ENCODE measurements at places on chromosomes 1 and 21.

DNA sequence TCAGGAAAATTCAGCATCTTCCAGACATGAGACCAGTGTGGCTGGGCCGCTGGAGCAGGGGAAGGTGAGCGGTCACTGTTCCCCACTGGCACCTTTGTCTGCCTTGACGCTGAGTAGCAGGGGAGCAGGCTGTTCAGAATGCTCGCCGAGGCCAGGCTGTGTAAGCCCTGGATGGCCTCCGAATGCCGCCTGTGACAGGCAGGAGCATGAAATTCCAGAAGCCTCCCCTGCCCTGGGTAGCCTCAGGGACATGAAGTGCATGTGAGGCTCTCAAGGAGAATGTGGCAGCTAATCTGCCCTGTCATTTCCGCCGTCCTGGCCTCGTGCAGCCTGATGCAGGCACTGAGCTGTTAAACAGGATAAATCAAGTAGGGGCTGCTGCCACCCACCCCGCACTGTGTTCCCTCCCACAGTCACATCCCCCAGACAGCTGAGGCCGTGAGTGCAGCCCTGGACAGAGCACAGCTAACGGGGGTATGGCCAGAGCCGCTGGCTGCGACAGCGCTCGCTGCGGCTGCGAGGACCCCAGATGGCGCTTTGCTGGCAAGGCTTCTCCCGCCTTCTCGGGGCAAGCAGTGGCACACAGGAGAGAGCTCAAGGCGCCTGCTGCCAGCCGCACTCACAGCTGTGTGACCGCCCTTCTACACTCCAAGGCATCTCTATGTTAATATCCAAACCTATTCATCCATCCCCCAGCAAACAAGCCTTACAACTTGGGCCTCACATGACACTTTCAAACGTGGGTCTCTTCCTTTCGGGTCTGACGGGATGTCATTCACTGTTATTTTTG is 105.0 kb upstream of the COL6A1 start:
- no peak for DNase-seq

- DNase-seq, result no peak
Measured at GRCh38 chr1:111503585-111504060, at the start of the genes ADORA3 and TMIGD3. ADORA3 (minus strand) TSS chr1:111503633; CDS start chr1:111503354, 279 bp downstream. TMIGD3 (minus strand) TSS chr1:111503633; CDS start chr1:111503354, 279 bp downstream.

DNA sequence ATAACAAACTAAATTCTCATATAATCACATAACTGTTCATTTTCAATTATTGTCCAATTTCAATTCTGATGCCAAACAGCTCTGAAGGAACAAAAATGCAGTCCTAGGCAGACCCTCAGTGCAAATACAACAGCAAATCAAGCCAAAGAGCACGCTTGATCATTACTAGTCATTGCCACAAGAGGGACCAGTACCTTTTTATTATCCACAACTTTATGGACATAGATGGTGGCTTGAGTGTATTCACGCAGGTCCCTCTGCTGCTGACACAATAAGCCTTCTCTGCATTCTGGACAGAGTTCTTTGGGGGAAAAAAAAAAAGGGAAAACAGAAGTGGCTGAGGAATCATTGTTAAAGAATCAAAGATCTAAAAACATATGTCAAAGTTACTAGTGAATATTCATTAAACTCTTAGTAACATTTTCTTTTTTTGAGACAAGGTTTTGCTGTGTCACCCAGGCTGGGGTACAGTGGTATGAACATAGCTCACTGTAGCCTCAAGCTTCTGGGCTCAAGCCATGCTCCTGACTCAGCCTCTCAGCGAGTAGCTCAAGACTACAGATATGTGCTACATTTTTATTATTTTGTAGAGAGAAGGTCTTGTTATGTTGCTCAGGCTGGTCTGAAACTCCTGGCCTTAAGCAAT is 34.3 kb upstream of the RAP1GAP start:
- no peak for DNase-seq

DNA sequence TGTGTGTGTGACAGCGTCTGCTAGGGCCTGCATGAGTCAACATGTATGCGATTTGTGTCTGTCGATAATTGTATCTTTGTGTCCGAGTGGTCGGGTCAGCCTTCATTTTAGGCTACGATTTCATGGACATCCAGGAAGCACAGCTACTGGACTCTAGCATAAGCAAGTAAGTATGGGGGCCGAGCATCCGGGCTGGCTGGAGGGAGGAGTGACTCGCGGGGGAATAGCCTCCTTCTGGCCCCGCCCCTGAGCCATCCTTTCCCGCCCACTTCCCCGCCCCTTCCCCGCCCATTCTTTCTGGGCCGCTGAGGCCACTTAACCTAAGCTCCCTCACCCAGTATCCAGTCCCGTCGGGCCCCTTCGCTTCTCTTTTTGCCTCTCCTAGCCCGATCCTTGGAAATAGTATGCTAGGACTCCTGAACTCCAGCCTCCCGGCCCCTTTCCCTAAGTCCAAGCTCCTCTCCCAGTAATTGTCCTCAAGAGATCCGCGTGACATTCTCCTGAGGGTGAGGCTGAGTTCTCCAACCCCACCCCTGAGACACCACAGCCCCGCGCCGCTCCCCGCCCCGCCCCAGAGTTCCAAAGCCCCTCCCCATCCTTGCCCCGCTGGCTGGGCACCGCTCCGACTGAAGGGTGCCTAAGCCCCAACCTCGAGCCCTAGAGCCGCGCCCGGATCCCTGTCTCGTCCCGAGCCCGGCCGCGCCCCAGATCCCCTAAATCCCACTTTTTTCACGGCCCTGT is 1.2 kb downstream of the MAP3K6 start:
- DNase-seq, result peak; percentile 57

DNA sequence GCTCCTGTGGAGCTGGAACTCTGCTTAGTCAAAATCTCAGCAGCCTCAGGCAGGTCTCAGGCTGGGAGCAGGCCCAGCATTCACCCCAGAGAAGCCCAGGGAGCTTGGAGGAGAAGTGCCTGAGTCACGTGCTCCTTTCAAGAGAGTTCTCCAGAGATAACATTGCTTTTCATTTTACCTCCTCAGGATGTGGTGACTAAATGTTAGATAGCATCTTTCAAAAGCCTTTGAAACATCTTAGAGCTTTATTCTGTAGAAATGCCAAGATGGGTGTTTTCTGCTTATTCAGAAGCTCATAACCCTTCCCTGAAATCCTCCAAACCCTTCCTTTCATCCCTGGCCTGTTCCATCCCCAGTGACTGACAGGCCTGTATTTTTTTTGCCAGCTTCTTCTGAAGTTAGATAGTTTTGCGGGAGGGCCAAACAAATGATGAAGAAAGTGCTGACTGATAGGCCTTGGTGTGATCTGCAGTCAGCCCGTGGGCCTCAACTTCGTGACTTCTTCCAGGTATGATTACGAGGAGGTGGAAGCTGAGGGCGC is 58.0 kb downstream of the PGM1 start:
- DNase-seq, result peak; percentile 3

GRCh38 chr1:234760303-234760723 is 150.3 kb upstream of the IRF2BP2 start:
- DNase-seq, result no peak

DNA sequence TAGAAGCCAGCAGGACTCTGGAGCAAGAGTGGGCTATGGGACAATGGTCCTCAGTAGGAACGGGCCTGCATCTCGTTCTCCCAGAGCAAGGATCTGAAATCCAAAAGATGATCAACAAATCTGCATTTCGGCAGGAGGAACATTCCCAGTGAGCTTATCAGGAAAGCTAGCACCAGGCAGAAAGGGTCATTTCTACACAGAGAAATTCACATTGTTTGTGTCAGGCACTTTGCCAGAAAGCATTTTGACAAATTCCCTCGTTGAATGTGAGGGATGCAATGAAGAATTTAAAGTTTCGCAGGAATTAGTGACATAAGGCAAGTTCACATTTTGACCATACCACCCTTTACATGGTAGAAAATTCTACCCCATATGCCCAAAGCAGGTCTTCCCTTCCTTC is 31.6 kb upstream of the ETS2 start:
- no peak for DNase-seq

DNA sequence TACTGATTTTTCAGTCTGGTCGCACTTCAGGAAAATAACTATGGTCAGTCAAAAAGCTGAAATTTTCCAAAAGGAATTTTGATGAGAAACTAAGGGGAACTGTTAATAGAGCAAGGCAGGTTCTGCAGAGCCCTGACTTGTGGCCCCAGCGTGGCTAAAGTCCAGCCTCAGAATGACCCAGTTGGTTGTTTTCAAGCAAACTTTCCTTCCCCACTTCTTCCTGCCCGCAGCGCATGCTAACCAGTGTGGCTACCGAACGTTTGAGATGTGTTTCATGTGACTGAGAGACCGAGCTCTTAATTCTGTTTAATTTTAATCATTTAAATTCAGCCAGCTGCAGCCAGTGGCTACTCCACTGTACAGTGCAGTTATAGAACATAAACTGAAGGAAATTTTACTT is 6.2 kb upstream of the IL10RB start:
- DNase-seq, result no peak

DNA sequence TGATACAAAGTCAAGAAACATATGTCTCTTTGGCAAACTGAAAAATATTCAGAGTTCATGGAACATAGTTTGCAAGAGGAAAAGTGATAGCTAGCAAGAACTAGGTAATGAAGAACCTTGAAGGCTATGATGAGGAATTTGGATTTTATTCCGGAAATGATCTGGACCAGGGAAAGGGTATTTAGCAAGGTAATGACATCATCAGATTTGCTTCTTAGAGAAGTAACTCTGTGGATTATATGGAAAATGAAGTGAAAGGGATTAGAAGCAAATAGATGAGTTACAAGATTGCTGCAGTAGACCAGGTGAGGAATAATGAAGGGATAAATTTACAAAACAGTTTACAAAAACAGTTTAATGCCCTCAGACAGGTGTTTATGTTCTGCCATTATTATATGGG is 197.3 kb downstream of the RASAL2 start:
- no peak for DNase-seq

DNA sequence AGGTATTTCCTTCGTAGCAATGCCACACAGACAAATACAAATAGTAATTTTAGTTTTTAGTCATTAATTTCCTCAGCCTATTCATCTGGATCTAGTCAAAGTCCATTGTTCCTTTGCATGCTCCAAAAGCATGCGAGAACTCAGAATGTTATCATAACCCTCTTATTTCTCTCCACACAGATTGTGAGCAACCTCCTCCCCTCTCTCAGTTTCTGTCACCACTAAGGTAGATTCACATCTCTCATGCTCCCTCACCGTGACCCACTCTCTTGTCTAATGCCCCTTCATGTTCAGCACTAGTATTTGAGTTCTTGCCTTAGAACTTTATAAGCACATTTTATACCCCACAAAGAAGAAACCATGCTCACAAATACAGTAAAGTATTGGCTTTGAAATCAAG is 582.4 kb downstream of the PLA2G4A start:
- DNase-seq, result no peak

DNA sequence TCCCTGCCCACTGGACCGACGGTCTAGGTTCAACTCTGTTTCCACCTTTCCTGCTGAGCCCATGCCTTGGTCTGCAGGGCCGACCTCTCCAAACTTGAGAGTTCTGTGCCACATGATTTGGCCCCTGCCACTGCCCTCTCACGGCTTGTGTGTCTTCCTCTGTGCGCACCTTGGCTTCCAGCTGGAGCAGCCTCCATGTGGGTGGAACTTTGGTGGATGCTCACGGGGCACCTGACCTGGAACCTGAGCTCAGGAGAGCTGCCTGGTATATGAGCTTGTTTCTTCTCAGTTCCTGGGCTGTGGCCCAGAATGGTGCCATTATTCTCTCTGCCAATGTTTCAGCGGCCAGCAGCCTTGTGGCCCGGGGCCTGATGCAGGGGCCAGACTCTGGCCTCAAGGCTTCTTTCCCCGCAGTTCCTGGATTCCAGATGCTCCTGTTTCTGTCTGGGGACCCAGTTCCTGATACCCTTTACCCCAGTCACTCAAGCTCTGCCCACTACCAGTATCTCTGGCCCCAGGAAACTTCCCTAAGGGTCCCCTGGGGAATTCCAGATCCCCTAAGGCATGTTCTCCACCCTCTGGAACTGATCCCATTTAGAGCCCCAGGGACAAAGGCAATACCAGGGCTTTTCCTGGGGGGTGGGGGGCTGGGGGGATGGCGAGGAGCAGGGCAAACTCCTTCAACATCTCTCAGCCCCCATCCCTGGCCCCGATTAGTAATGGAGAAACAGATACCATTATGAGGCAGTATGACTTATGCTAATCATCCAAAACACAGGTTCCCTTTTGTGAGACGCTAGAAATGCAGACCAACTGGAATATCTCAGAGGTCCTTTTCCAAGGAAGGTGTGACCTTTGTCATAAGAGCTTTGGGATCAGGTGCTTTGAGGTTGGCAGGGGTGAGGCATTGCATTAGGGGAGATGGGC is 11.1 kb downstream of the QSOX1 start:
- DNase-seq, result no peak

DNA sequence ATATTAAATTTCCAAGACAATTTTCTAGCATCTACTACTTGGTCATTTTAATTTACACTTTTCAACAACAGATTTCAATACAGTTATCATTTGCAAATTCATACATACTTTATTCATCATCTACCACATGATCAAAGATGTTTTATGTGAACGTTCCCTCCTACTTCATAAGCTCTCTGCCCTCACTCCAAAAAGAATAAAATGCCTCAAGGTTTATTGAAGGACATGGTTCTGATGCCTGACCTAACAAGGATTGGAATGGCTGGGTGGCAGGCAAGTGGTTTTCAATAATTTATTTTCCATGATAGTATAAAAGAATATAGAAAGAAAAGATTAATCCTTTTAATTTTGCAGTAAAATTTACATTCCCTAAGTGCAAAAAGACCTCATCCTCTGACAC is 5.4 kb downstream of the CDKN2C start:
- DNase-seq, result no peak

DNA sequence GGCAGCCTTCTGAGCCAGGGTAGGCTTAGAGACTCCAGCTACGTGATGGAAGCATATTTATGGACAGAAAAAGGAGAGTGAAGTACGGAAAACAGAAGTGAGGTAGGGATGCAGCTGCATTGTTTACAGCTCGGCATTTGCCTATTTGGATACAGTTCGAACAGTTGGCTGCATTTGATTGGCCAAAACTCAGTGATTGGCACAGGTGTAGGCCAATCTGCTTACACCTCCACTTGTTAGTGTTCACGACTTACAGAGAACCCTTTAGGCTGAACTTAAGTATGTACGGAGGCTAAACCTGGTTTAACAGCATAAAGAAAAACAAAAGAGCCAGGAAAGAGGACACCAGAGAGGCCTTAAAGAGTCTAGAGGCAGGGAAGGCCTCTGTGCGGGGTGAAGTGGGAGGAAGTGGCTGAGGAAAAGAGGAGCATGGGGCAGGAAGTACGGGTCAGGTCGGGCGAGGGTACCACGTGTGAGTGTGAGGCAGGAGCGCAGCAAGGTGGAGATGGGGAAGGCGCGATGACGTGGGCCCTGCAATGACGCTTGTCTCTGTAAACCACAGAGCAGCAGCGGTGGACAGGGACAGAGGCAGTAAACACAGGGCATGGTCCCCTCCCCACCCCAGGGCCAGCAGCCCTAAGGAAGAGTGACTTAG is 32.0 kb downstream of the RSPH1 start:
- DNase-seq, result peak; percentile 44

GRCh38 chr1:109790735-109791494 is 27.2 kb upstream of the EPS8L3 start:
- DNase-seq, result peak; percentile 60

GRCh38 chr1:218785928-218786327 is 387.8 kb upstream of the LYPLAL1 start:
- DNase-seq, result no peak
